ENCODE measurements at places on chromosomes 16 and 17.

- peak overlapping the region; percentile 86 for H3K4me3 ChIP-seq
- DNase-seq = peak; percentile 66
- H3K27me3 ChIP-seq = peaks cover 8% of the 10 kb centered on the region
- no peaks in the 10 kb centered on the region for H3K36me3 ChIP-seq
- no peaks in the 10 kb centered on the region for H3K4me1 ChIP-seq
These were observed 13.7 kb upstream of the CNGB1 start for GRCh38 chr16:57984443-57985203.

DNA sequence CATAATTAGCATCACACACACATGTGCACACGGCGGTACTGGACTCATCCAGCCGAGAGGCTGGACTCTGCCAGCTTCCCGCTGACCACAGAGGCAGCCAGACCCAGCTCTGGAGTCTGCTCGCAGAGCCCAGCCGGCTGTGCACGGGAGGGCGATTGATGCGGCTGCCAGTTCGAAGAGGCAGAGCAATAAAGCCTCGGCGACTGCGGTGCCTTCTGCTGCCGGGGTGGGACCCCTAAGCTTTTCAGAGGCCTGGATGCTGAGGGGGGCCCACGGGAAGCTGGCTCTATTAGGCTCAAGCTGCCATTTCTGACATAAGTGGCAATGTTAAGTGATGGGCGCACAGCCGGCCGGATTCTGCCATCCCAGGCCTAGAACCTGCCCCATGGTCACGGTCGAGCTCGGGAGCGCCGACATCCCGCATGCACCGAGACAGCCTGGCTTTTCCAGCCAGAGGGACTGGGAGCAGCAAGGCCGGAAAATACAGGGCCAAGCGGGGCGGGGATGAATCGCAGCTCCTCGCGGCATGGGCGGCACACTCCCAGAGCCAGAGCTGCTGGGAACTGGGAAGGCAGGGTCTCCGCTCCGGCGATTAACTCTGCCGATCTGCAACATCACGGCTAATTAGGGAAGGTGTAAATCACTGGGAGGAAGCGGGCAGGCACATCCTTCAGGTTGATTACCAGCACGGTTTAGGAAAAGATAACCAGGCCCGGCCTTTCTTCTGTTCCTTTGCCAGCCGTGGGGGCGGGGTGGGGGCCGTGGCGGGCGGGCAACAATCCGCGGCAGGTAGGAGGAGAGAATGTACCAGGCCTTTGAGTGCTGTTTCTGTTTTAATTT, 57.7 kb downstream of the TBC1D16 start:
- peaks cover 3% of the 10 kb centered on the region for H3K4me1 ChIP-seq
- H3K4me3 ChIP-seq = no peak overlapping the region
- no peak for DNase-seq
- H3K36me3 ChIP-seq = peaks cover 3% of the 10 kb centered on the region

DNA sequence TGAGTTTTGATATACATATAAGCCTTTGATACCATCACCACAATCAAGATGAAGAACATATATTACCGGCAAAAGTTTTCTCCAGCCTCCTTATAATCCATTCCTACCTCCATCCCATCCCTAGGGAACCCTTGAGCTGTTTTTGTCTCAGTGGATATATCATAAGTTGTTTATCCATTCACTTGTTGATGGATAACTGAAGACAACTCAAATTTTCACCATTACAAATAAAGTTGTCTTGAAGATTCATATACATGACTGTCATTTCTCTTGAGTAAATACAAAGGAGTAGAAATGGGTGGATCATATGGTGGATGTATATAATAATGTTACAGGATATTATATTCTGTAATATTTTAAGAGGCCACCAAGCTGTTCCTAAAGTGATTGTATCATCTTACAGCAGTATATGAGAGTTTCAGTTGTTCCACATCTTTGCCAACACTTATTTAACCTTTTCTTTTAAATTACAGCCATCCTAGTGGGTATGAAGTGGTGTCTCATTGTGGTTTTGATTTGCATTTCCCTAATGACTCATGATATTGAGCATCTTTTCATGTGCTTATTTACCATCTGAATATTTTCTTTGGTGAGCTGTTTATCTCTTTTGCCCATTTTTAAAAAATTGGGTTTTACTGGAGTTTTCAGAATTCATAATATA, 17.4 kb downstream of the NF1 start:
- H3K27me3 ChIP-seq = no peaks in the 10 kb centered on the region
- no peak for DNase-seq
- no peak overlapping the region for H3K4me3 ChIP-seq

DNA sequence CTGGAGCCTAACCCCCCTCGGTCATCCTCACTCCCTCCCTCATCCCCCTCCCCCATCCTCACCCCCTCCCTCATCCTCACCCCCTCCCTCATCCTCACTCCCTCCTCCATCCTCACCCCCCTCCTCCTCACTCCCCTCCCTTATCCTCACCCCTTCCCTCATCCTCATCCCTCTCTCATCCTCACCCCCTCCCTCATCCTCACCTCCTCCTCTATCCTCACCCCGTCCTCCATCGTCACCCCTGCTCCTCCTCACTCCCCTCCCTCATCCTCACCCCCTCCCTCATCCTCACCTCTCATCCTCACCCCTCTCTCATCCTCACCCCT, 571 bp downstream of the PRSS33 start:
- peak overlapping the region; percentile 29 for H3K4me3 ChIP-seq
- H3K4me1 ChIP-seq = peaks cover 9% of the 10 kb centered on the region
- DNase-seq = no peak

DNA sequence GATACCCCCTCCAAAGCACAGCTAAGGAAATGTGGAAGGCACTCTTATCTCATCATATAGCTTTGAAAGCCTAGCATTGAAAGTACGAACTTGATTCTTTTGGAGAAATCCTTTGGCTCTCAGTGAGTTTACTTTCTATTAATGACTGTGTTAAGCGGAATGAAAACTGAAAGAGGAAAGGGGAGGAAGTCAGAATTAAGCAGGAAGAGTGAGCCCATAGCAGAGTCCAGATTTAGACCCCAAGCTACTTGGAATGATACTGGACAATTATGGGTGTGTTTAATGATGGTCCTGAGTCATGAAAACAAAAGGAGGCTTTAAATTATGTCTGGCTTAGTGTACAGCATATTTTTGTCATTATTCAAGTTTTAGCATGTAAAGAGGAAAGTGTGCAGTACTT, 42.2 kb downstream of the TENT4B start:
- peaks cover 7% of the 10 kb centered on the region for H3K36me3 ChIP-seq
- H3K4me1 ChIP-seq = peaks cover 39% of the 10 kb centered on the region
- no peak overlapping the region for H3K27ac ChIP-seq
- no peak for DNase-seq

- H3K27ac ChIP-seq = peak overlapping the region; percentile 36
- H3K27me3 ChIP-seq = no peaks in the 10 kb centered on the region
- H3K36me3 ChIP-seq = peaks cover 5% of the 10 kb centered on the region
- peaks cover 40% of the 10 kb centered on the region for H3K4me1 ChIP-seq
These were observed 2.7 kb downstream of the LYRM1 start for GRCh38 chr16:20903116-20903898.

GRCh38 chr16:55508941-55509931, at the start of gene LPCAT2:
LPCAT2 (plus strand) TSS chr16:55509072; CDS start chr16:55509182, 110 bp downstream.
- peak within 1 kb of the TSS; percentile 57 for H3K4me3 ChIP-seq
- no peak for DNase-seq
- H3K27me3 ChIP-seq = peaks cover 18% of the 10 kb centered on the region
- H3K4me1 ChIP-seq = peaks cover 5% of the 10 kb centered on the region
- no peaks in the 10 kb centered on the region for H3K36me3 ChIP-seq
- no peak within 1 kb of the TSS for H3K27ac ChIP-seq

DNA sequence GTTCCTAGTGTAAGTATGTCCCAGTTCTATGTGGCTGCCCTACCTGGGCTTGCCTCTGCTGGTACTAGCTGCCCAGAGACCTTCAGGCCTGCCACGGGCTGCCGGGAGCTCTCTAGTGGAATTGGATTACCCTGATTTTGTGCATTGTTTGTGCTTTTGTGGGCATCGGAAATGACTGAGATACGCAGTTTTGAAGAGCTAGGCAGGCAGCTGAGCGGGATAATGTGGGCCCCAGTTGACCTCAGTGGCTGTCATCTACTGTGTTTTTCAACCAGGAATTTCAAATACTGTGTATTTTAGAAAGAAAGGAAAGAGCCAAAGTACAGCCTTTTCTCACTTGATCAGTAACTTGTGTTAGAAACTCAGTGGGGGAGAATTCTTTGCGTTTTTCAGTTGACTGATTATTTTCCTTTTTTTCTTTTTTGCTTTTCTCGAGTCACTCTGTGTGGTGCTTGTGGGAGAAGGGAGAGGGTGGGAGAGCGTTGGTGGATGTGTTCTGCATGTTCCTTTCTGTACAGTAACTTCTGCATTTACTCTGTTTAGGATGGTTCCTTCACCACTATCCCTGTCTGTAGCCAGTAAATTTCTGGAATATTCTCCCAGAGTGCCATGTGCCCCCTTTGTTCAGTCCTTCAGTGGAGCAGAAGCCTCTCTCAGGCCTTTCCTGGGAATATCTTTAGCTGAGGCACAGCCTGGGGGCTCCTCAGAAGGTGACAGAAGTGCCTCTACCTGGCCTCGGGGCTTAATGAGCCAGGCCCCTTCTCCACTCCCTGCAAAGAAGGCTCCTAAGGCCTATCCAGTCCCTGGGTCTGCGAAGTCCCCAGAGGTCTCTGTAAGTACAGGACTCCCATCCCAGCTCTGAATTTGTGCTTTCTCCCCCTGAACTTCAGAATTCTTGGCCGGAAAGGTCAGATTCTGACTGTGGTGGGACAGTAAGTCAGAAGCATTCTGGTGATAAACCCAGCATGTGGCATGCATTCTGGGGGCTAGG, 15.0 kb upstream of the SLC12A3 start:
- peaks cover 15% of the 10 kb centered on the region for H3K4me1 ChIP-seq
- no peak overlapping the region for H3K4me3 ChIP-seq
- DNase-seq = no peak
- H3K36me3 ChIP-seq = no peaks in the 10 kb centered on the region
- H3K27ac ChIP-seq = no peak overlapping the region

- no peak for DNase-seq
- H3K36me3 ChIP-seq = no peaks in the 10 kb centered on the region
- peaks cover 21% of the 10 kb centered on the region for H3K4me1 ChIP-seq
- H3K27ac ChIP-seq = no peak overlapping the region
These were observed 114.5 kb upstream of the METRNL start for GRCh38 chr17:82964851-82965341.

- no peak for DNase-seq
- peaks cover 14% of the 10 kb centered on the region for H3K36me3 ChIP-seq
- no peak overlapping the region for H3K27ac ChIP-seq
- H3K27me3 ChIP-seq = no peaks in the 10 kb centered on the region
- no peaks in the 10 kb centered on the region for H3K4me1 ChIP-seq
- H3K4me3 ChIP-seq = no peak overlapping the region
These were observed 70.4 kb downstream of the RPH3AL start for GRCh38 chr17:282000-282911.

DNA sequence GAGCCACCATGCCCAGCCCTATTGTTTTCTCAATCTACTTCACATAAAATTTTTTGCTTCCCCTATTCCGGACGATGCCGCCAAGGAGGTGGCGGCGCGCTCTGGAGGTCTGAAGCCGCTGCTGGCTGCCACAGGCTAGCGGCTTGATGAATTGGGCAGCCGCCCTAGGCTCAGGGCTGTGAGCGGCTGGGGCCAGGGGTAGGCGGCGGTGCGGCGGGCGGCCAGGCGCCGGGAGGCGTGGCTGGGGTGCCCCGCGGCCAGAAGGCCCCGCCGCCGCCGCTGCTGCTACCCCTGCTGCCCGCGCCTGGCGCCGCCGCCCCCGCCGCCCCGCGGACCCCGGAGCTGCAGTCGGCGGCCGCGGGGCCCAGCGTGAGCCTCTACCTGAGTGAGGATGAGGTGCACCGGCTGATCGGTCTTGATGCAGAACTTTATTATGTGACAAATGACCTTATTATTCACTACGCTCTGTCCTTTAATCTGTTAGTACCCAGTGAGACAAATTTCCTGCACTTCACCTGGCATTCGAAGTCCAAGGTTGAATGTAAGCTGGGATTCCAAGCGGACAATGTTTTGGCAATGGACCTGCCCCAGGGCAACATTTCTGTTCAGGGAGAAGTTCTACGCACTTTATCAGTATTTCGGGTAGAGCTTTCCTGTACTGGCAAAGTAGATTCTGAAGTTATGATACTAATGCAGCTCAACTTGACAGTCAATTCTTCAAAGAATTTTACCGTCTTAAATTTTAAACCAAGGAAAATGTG, 41.7 kb downstream of the ANKFY1 start:
- H3K27me3 ChIP-seq = no peaks in the 10 kb centered on the region
- no peak for DNase-seq
- no peaks in the 10 kb centered on the region for H3K4me1 ChIP-seq
- H3K36me3 ChIP-seq = peaks cover 7% of the 10 kb centered on the region
- no peak overlapping the region for H3K27ac ChIP-seq

GRCh38 chr17:67566656-67567055, 151.1 kb upstream of the NOL11 start:
- H3K4me3 ChIP-seq = no peak overlapping the region
- H3K36me3 ChIP-seq = peaks cover 4% of the 10 kb centered on the region
- peaks cover 15% of the 10 kb centered on the region for H3K4me1 ChIP-seq
- no peaks in the 10 kb centered on the region for H3K27me3 ChIP-seq

- no peak for DNase-seq
- no peak overlapping the region for H3K27ac ChIP-seq
- no peaks in the 10 kb centered on the region for H3K4me1 ChIP-seq
- H3K36me3 ChIP-seq = peaks cover 18% of the 10 kb centered on the region
These were observed 6.0 kb upstream of the CDC6 start for GRCh38 chr17:40281663-40282062.

DNA sequence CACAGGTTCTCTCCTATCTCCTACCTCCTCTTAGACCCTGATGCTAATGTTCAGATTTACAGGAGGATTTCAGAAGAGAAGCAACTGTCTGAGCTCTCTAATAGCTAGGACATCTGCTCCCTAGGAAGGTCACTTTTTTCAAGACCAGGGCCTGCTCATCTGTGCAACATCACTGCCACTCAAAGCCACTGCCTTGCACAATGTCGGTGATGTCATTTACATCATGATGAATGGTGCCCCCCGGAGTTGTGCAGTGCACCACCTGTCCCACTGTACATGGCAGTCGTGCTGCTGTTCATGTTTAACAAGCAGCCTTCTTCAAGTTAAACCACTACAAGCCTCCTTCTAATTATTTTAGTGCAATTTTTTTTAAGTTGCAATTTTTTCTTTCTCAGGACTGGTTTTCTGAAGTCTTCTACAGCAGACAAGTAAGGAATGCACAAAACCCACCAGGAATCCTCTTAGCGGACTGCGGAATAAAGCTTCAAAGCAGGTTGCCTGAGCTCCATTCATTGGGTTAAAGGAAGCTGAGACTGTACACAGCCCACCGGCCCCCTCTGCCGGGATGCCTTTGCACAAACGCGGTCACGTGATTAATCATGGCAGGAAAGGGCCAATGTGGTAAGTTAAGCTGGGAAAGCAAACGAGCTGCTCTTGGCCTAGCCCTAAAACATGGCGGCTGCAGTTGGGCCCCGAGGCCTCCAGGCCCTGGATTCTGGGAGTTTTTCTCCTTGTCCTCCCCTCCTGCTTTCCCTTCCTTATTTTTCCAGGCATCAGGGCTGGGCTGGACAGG, 74.1 kb downstream of the MYH11 start:
- no peak overlapping the region for H3K27ac ChIP-seq
- no peak for DNase-seq
- no peaks in the 10 kb centered on the region for H3K36me3 ChIP-seq
- no peaks in the 10 kb centered on the region for H3K4me1 ChIP-seq

GRCh38 chr17:29133121-29133713, 47.0 kb downstream of the MYO18A start:
- no peak overlapping the region for H3K27ac ChIP-seq
- H3K36me3 ChIP-seq = peaks cover 8% of the 10 kb centered on the region
- H3K4me3 ChIP-seq = no peak overlapping the region
- DNase-seq = no peak
